ENCODE measurements at places on chromosomes 4 and X.

DNA sequence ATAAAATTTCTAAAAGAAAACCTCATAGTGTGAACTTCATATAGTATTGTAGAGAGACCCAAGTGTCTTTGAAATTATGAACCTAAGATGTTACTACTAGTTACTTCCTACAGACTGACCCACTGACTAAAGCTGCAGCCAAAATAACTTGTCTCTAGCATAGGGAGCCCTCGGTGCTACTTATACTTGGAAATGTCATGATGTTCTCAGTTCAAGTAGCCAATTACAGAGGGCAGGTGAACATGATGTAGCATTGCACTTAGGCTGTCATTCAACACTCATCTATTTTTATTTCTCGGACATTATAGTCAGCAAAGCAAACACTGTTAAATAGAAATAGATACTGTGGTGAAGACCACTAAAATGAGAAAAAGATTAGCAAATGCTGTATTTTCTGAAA lies 165.6 kb downstream of the AREG start:
- H3K27ac ChIP-seq: no peak overlapping the region
- H3K4me3 ChIP-seq: no peak overlapping the region
- H3K27me3 ChIP-seq: no peaks in the 10 kb centered on the region

- H3K4me3 ChIP-seq: no peak overlapping the region
- no peaks in the 10 kb centered on the region for H3K4me1 ChIP-seq
- no peaks in the 10 kb centered on the region for H3K27me3 ChIP-seq
- DNase-seq: no peak
- no peak overlapping the region for H3K27ac ChIP-seq
Measured at GRCh38 chrX:136221851-136222513, 29.2 kb downstream of the MAP7D3 start.

DNA sequence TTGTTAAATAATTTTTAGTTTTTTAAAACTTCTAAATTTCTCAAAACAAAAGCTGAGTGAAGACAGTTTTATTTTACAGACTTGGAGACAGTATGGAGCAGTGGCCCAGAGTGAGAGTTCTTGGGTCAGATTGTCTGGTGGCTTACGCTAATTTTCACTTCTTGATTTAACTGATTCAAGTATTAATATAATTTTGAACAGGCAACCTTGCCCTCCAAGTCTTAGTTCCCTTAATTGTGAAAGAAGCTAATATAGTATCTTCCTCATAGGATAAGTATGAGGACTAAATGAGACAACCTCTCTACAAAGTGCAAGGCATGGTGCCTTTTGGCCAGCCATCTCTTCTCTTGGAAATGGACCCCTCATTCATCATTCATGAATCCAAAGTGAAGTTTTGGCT lies 25.4 kb downstream of the ATP7A start:
- no peak overlapping the region for H3K27ac ChIP-seq
- DNase-seq: no peak
- H3K4me1 ChIP-seq: no peaks in the 10 kb centered on the region
- no peaks in the 10 kb centered on the region for H3K36me3 ChIP-seq
- H3K27me3 ChIP-seq: no peaks in the 10 kb centered on the region

GRCh38 chr4:92339676-92340075 lies 35.9 kb downstream of the GRID2 start:
- no peak overlapping the region for H3K27ac ChIP-seq
- no peaks in the 10 kb centered on the region for H3K36me3 ChIP-seq
- no peaks in the 10 kb centered on the region for H3K4me1 ChIP-seq

- no peak for DNase-seq
- H3K4me3 ChIP-seq: no peak overlapping the region
- no peak overlapping the region for H3K27ac ChIP-seq
- no peaks in the 10 kb centered on the region for H3K36me3 ChIP-seq
- no peaks in the 10 kb centered on the region for H3K4me1 ChIP-seq
- H3K27me3 ChIP-seq: no peaks in the 10 kb centered on the region
Measured at GRCh38 chr4:22667332-22667940, 25.3 kb upstream of the GBA3 start.

DNA sequence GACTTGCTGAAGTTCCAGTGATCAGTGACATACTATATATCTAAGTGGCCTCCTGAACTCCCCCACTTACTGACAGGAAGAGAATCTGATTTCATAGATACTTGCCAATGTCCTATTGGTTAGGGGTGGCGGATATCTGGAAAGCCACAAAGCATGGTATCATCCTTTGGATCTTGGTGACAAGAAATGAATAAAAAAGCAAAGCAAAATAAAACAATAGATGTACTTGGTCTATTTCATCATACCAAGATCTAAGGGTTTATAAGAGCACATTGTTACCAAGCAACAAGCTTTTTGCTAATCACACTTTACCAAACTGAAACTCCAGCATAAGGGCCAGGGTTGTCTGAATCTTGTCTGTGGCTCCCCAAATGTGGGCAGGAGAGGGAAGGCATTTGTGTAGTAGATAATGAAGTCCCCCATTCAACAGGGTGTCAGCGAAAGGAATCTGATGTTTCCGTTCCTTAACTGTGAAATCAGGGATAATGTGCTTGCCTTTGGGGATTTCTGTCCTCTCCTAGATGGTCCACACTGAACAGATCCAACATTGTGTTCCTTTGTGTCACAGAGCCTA lies 125.0 kb upstream of the SMIM10 start:
- H3K27ac ChIP-seq: no peak overlapping the region
- no peak overlapping the region for H3K4me3 ChIP-seq
- H3K27me3 ChIP-seq: peaks cover 10% of the 10 kb centered on the region
- peaks cover 2% of the 10 kb centered on the region for H3K36me3 ChIP-seq
- no peak for DNase-seq

DNA sequence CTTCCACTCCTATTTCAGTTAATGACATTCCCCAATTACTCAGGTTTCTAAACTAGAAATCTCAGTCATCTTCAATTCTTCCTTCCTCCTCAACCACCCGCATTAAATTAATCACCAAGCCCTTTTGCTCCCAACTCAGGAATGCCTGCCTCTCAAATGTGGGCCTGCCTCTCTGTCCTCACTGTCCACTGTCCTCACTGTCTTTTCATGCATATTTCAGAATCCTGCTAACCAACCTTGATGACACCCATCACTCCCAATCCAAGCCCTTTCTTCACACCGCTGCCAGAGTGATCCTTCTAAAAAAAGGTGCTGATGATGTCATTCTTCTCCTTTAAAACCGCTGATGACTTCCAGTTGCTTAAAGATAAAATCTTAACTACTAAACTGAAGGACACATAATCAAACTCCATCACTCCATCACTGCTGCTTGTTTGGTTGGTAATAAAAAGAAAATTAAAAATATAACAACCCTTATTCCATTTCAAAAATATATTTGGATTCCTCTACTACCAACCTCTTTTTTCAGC lies 5.1 kb upstream of the APBB2 start:
- H3K27me3 ChIP-seq: peaks cover 66% of the 10 kb centered on the region
- H3K36me3 ChIP-seq: no peaks in the 10 kb centered on the region

DNA sequence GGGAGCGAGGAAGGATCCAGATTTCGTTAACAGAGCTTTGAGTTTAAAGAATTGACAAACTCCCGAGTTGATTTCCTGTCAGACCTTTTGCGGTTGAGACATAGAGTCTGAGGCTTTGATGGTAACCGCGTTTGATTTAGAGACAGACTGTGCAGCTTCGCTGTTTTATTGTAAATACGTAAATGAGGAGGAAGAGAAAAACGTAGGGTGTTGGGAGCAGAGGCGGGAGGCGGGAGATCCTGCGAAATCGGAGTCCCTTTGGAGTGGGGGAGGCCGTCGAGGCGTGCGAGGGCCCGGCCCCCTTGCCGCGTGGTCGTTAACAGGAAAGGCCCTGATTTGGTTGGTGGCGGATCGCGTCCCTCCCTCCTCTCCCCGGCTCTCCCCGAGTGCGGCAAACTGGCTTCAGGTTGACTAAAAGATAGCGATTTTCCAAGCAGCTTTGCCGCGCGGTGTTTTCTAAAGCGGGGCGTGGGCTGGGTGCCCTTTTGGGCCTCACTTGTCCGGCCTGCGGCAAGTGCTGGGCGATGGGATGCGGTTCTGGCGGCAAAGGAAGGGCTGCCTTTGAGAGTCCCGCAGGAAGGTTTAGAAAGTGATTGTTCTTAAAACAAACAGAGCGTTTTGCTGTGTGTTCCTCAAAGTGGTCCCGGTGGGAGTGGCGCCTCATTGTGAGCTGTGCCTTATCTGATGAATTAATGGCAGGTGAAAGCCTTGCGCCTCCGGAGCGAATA lies 857 bp downstream of the SCML1 start:
- H3K27me3 ChIP-seq: peaks cover 11% of the 10 kb centered on the region
- peak overlapping the region; percentile 80 for H3K4me3 ChIP-seq

- DNase-seq: no peak
- no peaks in the 10 kb centered on the region for H3K4me1 ChIP-seq
- peaks cover 11% of the 10 kb centered on the region for H3K27me3 ChIP-seq
- H3K36me3 ChIP-seq: no peaks in the 10 kb centered on the region
- no peak overlapping the region for H3K4me3 ChIP-seq
Measured at GRCh38 chr4:163618845-163619244, 124.4 kb downstream of the TMA16 start.

DNA sequence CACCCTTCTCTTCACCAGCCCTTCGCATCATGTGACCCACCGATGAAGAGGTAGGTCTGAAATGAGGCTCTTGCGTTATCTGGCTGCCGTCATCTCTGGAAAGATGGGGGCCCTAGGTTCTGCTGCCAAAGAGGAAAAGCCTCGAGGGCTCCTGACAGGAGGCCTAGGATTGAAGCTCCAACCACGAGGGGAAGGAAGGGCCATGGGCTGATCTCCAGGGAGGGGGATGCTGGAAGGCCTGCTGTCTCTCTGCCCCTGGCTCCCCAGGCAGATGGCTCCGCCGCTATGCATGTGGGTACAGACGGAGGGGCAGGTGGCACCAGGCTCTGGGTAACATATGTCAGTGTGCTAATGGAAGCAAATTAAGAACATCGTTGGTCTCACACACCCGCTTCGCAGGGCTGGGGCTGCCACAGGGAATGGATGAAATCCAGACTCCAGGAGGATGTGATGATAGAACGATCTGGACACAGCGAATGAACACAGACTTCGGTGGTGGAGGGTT lies 44.9 kb downstream of the AFAP1 start:
- H3K4me1 ChIP-seq: peaks cover 19% of the 10 kb centered on the region
- DNase-seq: no peak
- no peak overlapping the region for H3K4me3 ChIP-seq
- H3K36me3 ChIP-seq: peaks cover 1% of the 10 kb centered on the region
- no peaks in the 10 kb centered on the region for H3K27me3 ChIP-seq

DNA sequence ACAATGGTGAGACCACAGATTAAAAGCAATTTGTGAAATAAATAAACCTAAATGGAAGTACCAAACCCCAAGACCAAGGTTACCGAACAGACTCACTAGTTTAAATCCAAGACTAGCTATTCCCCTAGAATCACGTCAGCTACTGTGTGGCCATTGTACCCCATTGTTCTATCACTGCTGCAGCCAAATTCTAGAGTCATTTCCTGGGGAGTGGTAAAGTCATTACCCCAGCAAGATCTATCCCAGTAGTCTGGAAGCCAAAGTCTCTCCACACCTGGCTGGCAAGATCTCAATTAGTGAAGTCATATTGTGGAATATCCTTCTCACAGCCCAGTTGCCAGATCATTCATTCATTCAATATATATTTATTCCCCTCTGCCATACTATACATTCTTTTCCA lies 67.5 kb downstream of the PHOX2B start:
- no peaks in the 10 kb centered on the region for H3K36me3 ChIP-seq
- no peak overlapping the region for H3K27ac ChIP-seq
- H3K4me1 ChIP-seq: no peaks in the 10 kb centered on the region
- DNase-seq: no peak
